ENCODE measurements at places on chromosomes 4 and X. TPM values are rescaled to one million over a fixed set of nuclear protein-coding genes. Genes with fewer than 3 reads are reported as not detected.

The HS6ST2 gene
- 20.6 TPM for total RNA-seq

The EXOSC9 gene
- 33.0 TPM for total RNA-seq

The SLC25A5 gene
- 552 TPM for total RNA-seq

The PITX2 gene
- 4.7 TPM for total RNA-seq

The OFD1 gene
- 46.6 TPM for total RNA-seq

The SLC9B1 gene
- 0.14 TPM for total RNA-seq

The CENPU gene
- total RNA-seq = 8.7 TPM

The TREX2 gene
- total RNA-seq = 0.36 TPM

DNA sequence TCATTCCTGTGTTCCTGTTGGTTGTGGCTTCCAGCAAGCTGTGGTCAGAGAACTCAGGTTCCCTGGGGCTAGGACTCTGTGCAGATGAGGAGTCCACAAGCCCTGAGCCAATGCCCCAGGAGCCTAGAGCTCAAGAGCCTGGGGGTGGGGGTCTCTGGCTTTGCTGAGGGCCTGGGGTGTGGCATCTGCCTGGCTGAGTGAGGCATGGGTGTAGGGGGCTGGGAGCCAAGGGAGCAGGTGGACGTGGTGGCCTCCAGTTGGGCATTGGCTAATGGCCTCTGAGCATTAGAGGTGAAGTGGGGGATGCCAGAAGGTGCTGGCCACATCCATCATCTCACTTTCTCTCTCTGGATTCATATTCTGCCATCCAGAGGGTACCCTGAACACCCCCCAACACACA is 5.3 kb upstream of the MAMLD1 start:
- DNase-seq = no peak

DNA sequence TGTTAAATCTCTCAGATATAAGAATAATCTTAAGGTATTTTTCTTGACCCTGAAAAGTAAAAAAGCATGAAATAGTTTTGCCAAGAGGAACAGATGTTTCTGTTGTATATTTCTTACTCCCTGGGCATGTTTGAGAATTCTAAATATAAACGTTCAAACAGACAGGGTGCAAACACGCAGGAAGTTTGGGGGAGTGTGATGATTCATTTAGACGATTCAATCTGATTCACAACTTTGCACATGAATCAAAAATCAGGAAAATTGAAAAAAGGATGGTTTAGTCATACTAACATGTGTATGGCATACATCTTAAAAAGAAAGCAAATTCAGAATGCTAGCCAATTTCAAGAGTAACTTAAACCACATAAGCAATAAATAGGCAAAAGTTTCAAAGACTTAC is 340.3 kb upstream of the GRID2 start:
- peak; percentile 67 for DNase-seq

DNA sequence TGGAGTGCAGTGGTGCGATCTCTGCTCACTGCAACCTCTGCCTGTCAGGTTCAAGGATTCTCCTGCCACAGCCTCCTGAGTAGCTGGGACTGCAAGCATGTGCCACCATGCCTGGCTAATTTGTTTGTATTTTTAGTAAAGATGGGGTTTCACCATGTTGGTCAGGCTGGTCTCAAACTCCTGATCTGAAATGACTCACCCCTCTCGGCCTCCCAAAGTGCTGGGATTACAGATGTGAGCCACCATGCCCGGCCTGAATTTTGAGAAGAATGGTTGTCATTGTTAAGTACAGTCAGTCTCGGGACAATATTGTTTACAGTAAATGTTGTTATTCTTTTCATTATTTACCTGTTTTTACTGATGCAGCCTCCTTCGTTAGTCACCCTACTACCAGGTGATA is 1226.2 kb upstream of the TENM3 start:
- DNase-seq = no peak

GRCh38 chrX:109740433-109740809 is 7.4 kb upstream of the ACSL4 start:
- DNase-seq = no peak

DNA sequence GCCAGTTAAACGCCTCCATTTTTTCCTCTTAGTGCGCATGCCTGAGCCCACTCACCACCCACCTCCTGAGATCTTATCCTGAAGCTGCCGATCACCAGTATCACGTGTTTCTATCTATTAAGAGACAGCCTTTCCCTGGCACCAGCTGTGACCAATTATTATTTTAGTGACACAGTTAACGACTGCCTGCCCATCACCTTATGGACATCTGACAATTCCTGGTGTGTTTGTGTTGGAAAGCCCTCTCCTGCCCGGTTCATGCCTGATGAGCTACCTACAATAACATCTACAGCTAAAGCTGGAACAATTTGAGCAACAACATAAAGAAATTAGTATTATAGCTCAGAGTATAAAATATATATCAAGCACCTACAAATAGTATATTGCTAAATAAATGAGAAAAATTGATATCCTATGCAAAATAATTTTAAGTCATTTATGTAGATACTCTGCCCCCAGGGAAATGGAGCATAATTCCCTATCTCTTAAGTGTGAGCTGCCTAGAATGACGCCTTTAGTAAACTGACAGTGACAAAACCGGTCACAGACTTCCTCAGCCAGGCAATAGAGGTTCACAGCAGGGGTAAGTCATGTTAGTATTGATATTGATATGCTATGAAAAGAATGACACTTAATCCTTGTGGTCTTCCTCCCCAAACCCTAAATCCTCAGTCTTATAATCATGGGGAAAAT is 862.2 kb downstream of the TRAM1L1 start:
- DNase-seq = no peak

- DNase-seq = no peak
Observed at GRCh38 chr4:59598330-59598618, 1601.9 kb upstream of the ADGRL3 start.

DNA sequence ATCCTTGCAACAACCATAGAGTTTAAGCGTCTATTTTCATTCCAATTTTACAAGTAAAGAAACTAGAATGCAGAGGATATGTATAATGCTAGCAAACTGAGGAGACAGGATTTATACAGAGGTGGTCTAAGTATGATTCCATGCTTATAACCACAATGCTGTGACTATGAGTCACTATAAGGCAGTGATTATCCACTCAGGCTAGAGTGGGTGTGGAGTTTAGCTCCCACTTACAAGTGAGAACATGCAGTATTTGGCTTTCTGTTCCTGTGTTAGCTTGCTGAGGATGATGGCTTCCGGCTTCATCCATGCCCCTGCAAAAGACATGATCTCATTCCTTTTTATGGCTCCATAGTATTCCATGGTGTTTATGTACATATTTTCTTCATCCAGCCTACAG is 41.6 kb upstream of the EDA2R start:
- DNase-seq = no peak

Data from cardiac muscle cell (in vitro differentiated cells and primary cell).